ENCODE measurements at places on chromosomes 7 and 10. TPM values are rescaled to one million over a fixed set of nuclear protein-coding genes. Genes with fewer than 3 reads are reported as not detected.

DNA sequence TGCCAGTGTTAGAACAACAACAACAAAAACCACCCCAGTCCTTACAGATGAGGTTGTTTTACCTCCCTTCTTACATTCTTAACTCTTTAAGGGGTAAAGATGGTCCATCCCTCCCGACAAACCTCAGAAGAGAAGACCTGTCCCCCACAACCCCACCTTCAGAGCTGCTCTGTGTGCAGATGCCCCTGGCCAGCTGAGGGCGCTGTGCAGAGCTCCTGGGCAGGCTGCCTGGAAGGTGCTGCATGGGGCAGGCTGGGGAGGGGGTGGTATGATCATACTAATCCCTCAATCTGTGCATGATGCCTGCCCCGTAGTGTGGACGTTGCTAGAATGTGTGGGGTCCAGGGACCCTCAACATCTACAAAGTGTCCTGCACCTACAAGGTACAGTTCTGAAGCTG is 387.1 kb downstream of the INHBA start:
- DNase-seq: no peak
- no peaks in the 10 kb centered on the region for H3K4me1 ChIP-seq
- H3K36me3 ChIP-seq: no peaks in the 10 kb centered on the region
- H3K27me3 ChIP-seq: no peaks in the 10 kb centered on the region
- no peak overlapping the region for H3K27ac ChIP-seq

GRCh38 chr7:158358926-158359645 is 228.5 kb downstream of the PTPRN2 start:
- H3K27ac ChIP-seq: no peak overlapping the region
- H3K4me3 ChIP-seq: no peak overlapping the region
- H3K4me1 ChIP-seq: no peaks in the 10 kb centered on the region
- DNase-seq: no peak

- no peaks in the 10 kb centered on the region for H3K27me3 ChIP-seq
- H3K36me3 ChIP-seq: no peaks in the 10 kb centered on the region
- peak; percentile 57 for DNase-seq
- H3K27ac ChIP-seq: peak overlapping the region; percentile 46
- H3K4me1 ChIP-seq: peaks cover 7% of the 10 kb centered on the region
These were observed 21.3 kb upstream of the HERPUD2 start for GRCh38 chr7:35716038-35716803.

- H3K27me3 ChIP-seq: no peaks in the 10 kb centered on the region
- no peak overlapping the region for H3K4me3 ChIP-seq
- DNase-seq: no peak
- H3K4me1 ChIP-seq: no peaks in the 10 kb centered on the region
These were observed 18.7 kb downstream of the PLXNA4 start for GRCh38 chr7:132557489-132558044.

DNA sequence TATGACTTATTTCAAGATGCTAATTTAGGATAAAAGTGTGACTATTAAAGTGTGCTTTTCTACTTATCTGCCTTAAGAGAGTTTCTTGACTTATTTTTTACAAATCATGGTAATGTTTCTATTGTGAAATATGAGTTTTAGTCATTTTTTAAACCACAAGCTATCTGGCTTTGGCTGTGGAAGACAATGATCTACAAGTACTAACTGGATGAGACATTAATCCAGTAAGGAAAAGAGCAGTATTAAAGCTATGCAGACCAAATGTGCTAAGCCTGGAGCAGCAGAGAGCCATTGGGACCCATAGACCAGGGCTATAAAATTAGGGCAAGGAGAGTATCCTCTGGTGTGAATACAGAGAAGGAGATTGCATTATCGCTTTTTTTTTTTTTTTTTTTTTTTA is 92.4 kb downstream of the SEMA3A start:
- H3K4me1 ChIP-seq: no peaks in the 10 kb centered on the region
- H3K36me3 ChIP-seq: no peaks in the 10 kb centered on the region
- no peak overlapping the region for H3K4me3 ChIP-seq
- no peak for DNase-seq
- H3K27me3 ChIP-seq: no peaks in the 10 kb centered on the region

DNA sequence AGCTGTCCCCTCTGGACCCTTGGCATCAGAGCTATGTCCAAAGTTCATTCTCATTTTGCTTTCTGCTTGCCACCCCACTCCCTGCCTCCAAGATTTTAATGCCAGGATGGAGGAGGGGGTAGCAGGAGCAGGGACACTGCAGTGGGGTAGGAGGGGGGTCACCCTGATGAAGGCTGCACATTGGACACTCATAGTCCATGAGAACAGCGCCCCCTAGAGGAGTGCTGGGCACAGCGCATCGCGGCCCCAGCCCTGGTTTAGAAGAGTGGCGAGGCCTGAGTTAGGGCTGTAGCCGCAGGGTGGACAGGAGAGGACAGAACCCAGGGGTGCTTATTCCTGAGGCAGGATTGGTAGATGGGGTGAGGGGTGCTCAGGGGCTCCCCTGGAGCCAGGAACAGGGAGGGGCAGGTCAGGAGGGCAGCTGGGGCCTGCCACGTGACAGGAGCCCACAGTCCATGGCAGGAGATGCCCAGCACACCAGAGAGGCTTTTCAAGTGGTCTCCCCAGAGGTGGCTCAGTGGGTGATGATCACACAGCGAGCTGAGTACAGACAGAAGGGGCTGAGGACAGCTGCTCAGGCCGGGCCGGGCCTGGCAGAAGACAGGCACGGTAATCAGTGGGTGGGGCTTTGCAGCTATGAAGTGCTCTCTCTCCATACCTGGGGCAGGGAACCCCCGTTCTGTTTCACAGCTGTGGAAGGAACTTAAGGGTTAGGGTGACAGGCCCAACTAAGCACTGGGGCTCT is 71.4 kb downstream of the NEURL1 start:
- H3K4me1 ChIP-seq: no peaks in the 10 kb centered on the region
- DNase-seq: no peak
- H3K27ac ChIP-seq: no peak overlapping the region
- no peaks in the 10 kb centered on the region for H3K27me3 ChIP-seq

GRCh38 chr10:116164291-116164690 is 108.7 kb downstream of the GFRA1 start:
- H3K36me3 ChIP-seq: no peaks in the 10 kb centered on the region
- no peak overlapping the region for H3K27ac ChIP-seq
- no peaks in the 10 kb centered on the region for H3K4me1 ChIP-seq

DNA sequence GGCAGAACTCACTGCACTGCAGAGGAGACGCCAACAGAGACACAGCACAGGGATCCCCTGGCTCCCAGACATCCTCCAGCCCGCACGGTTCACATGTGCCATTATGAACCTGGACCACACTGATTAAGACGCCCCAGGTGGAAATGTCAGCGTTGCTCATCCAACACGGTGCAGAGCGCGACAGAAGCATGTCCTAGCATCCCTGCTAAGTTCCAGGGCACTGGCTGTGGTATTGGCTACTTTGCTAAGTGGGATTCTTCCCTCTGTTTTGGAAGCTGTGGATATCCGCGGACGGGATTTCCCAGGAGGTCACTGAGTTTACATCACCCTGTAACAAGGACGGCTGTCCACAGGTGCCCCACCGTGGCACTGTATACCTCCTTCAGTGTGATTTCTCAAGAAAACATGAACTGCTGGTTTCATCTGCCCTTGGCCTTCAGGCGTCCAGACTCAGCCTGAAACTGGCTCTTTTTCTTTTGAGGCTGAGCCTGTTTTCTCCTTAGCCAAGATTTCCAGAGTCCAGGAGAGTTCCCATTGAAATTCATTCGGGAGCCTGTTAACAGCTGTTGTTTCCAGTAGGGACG is 324.0 kb downstream of the WDR37 start:
- no peaks in the 10 kb centered on the region for H3K4me1 ChIP-seq
- peaks cover 17% of the 10 kb centered on the region for H3K27me3 ChIP-seq
- DNase-seq: no peak
- H3K4me3 ChIP-seq: no peak overlapping the region
- H3K27ac ChIP-seq: no peak overlapping the region
- H3K36me3 ChIP-seq: no peaks in the 10 kb centered on the region

DNA sequence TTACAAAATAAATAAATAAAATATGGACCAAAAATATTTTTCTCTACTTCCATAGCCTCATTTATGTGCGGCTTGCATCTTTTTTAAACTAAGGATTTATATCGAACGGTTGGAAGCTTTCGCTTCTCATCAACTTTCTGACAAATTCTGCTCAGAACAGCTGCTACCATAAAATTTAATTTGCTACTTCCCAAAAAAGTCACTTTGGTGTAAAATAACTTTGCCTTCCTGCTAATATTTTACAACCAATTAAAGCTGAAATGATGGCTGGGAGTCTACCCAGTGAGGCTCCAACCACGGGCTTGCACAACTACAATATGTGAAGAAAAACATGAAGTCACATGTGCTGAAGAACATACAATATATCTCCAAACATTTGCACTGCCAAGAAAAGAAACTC is 253.1 kb upstream of the NEBL start:
- H3K27ac ChIP-seq: no peak overlapping the region
- H3K4me3 ChIP-seq: no peak overlapping the region
- no peaks in the 10 kb centered on the region for H3K4me1 ChIP-seq
- no peak for DNase-seq
- H3K36me3 ChIP-seq: no peaks in the 10 kb centered on the region

GRCh38 chr7:46811529-46811928 is 770.4 kb downstream of the TNS3 start:
- no peaks in the 10 kb centered on the region for H3K27me3 ChIP-seq
- DNase-seq: peak; percentile 70
- no peaks in the 10 kb centered on the region for H3K36me3 ChIP-seq

DNA sequence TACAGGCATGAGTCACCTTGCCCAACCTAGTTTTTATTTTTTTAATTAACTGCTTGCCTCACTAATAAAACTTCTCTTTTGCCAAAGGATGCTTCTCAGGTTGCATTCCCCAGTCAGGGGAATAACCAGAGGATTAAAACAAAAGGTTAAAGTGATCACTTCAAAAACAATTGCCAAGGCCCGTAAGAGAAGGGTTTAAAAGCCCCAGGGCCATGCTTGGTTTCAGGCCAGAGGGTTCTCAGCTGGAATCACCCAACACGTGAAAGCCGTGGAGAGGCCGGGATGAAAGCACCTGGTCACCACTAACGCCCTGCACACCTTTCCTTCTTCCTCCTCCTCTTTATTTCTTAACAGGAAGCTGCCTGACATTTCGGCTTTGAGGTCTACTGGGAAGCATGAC is 587.5 kb downstream of the PTPRN2 start:
- no peak for DNase-seq
- H3K36me3 ChIP-seq: no peaks in the 10 kb centered on the region
- no peak overlapping the region for H3K4me3 ChIP-seq

DNA sequence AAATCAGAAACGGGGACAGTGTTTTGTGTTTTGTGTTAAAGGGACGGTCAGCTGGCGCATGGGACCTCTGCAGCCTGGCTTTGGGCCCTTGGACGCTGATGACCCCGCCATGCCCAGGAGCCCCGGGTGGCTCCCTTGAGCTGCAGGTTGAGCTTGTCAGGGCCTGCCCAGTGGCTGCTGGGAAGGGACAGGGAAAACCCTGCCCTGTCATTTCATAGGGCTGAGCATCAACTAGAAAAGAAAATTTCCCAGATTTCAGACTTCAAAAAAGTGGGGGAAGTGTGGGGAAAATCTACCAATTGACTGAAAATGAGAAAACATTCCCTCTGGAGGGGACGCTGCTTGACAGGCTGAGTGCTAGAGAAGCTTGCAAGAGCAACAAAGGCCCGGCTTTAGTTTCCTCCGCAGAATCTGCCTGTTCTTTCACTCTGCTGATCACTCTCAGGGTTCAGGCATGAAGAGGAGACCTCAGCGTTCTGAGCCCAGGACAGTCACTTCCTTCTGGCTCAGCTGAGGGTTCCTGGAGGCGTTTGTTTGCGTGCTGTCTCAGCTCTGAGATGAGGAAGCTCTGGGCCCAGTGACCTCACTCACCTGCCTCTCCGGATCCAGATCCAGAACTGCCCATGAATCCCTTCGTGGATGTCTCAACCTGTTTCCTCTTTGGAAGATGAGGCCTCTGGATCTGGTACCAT is 18.6 kb upstream of the DNAJB6 start:
- H3K27me3 ChIP-seq: no peaks in the 10 kb centered on the region
- peak; percentile 49 for DNase-seq
- H3K4me1 ChIP-seq: no peaks in the 10 kb centered on the region
- H3K4me3 ChIP-seq: no peak overlapping the region
- H3K27ac ChIP-seq: peak overlapping the region; percentile 84
- H3K36me3 ChIP-seq: no peaks in the 10 kb centered on the region

GRCh38 chr10:91077549-91078071 is 142.9 kb upstream of the PCGF5 start:
- H3K4me3 ChIP-seq: no peak overlapping the region
- peak; percentile 83 for DNase-seq
- peaks cover 29% of the 10 kb centered on the region for H3K4me1 ChIP-seq
- no peaks in the 10 kb centered on the region for H3K36me3 ChIP-seq
- peak overlapping the region; percentile 91 for H3K27ac ChIP-seq

DNA sequence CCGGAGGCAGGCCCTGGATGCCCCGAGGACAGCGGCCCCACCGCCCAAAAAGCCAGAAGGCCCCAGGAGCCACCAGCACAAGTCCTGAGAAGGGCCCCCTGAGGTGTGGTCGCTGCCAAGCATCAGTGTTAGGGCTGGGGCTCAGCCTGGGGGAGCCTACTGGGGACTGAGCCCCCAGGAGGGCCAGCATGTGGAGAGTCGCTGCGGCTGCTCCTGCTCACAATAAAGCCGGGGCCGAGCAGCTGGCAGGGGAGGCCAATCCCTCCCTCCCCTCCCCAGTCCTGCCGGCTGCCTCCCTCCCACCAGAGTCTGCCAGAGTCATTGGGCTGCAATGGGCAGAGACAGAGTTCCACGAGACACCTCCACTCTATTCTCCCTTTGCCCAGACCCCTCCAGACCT is 3.1 kb upstream of the ASIC3 start:
- DNase-seq: no peak
- H3K27me3 ChIP-seq: peaks cover 1% of the 10 kb centered on the region
- H3K27ac ChIP-seq: no peak overlapping the region
- H3K4me1 ChIP-seq: no peaks in the 10 kb centered on the region
- H3K36me3 ChIP-seq: peaks cover 34% of the 10 kb centered on the region
- H3K4me3 ChIP-seq: no peak overlapping the region

DNA sequence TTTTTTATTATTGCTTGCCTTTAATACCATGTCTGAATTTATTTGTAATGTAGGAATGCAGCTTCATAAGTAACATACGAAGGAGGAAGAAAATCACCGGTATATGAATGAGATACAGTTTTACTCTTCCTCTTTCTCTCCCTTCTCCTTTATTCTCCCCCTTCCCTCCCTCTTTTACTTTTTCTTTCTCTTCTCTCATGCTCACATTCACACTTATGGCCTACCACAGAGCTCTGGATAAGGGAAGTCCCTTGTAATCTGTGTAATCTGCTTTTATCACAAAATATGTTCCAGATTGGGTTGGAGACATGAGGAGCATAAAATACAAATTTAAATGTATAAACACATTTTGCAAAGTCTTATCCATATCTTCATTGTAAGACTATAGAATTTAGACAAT is 59.4 kb downstream of the MDFIC start:
- no peaks in the 10 kb centered on the region for H3K27me3 ChIP-seq
- no peaks in the 10 kb centered on the region for H3K36me3 ChIP-seq
- H3K4me3 ChIP-seq: no peak overlapping the region

GRCh38 chr10:102735065-102735562 is 8.6 kb upstream of the WBP1L start:
- no peak overlapping the region for H3K27ac ChIP-seq
- peaks cover 8% of the 10 kb centered on the region for H3K36me3 ChIP-seq
- no peak overlapping the region for H3K4me3 ChIP-seq
- no peak for DNase-seq
- no peaks in the 10 kb centered on the region for H3K27me3 ChIP-seq
- peaks cover 15% of the 10 kb centered on the region for H3K4me1 ChIP-seq

Gene FOXI2
- 0.28 TPM for total RNA-seq

Gene NEUROD6
- total RNA-seq: not detected

Gene HKDC1
- total RNA-seq: not detected

Gene ZNF282
- 11.0 TPM for total RNA-seq

Gene CHCHD1
- total RNA-seq: 17.3 TPM

Gene STEAP1
- total RNA-seq: 1.6 TPM

Gene AP5Z1
- 12.0 TPM for total RNA-seq

Gene TFR2
- total RNA-seq: not detected

Gene LLCFC1
- total RNA-seq: not detected

Gene HOXA3
- total RNA-seq: 0.19 TPM

Gene GRK5
- 21.1 TPM for total RNA-seq

Gene SPAM1
- not detected for total RNA-seq

Gene TSC22D4
- total RNA-seq: 49.5 TPM
